ENCODE measurements at places on chromosomes 11 and 22. TPM values are rescaled to one million over a fixed set of nuclear protein-coding genes. Genes with fewer than 3 reads are reported as not detected.

Gene APOL4
- 13.2 TPM for total RNA-seq

Gene PATE3
- not detected for total RNA-seq

Gene CRYBB2
- total RNA-seq: not detected

- DNase-seq: no peak
These were observed 19.7 kb downstream of the ISX start for GRCh38 chr22:35085621-35086020.

- DNase-seq: no peak
These were observed 20.2 kb upstream of the SHISAL1 start for GRCh38 chr22:44332946-44333345.

- no peak for DNase-seq
These were observed 752.7 kb downstream of the METTL15 start for GRCh38 chr11:28860893-28861292.

DNA sequence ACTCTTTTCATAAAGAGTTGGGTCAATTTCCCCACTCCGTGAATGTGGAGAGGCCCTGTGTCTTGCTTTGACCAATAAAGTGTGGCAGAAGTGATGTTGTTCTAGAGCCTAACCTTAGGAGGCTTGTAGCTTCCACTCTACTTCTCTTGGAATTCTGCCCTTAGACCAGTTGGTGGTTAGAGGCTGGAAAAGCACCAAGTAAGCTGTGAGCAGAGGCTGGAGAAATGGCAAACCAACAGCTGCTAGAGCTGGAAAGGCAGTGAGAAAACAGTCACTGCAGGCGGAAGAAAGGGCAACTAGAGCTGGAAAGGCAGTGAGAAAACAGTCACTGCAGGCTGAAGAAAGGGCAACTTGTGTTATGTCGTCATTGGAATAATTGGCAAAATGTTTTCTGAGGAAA is 29.8 kb upstream of the MSANTD2 start:
- no peak for DNase-seq

DNA sequence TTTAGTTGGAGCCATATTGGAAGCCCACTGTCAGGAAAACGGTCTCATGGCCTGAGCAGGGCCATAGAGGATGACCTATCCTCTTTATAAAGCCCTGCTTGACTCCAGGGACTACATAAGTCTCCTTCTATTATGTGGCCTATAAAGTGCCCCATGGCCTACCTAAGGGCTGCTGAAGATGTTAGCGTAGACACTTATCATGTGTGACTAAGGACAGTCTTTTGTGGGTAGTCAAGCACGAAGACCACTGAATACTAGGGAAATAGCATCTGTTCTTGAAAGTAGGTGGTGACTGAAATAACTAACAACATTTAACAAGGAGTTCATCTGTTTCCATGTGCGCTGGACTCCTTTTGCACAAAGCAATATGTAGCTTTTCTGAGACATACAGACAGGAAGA is 117.1 kb downstream of the SWAP70 start:
- no peak for DNase-seq

DNA sequence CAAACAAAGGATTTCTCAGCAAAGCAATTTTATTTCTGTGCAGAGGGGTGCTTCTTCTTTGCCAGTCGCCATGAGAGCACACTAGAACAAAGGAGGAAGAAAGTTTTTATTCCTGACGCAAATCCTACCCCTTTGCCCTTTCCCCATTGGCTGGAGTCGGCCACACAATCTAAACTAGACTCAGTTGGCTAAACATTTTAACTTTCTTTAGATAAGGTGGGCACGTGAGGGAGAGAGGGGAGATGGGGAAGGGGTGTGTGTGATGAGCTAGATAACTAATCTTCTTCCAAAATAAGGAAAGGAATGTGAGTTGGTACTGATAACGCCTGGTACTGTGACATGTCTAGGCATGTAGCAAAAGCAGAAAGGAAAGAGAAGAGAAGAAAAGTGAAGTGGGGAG is 626 bp downstream of the TRIM22 start:
- no peak for DNase-seq

GRCh38 chr11:29190313-29190712 is 826.5 kb downstream of the KCNA4 start:
- no peak for DNase-seq

DNA sequence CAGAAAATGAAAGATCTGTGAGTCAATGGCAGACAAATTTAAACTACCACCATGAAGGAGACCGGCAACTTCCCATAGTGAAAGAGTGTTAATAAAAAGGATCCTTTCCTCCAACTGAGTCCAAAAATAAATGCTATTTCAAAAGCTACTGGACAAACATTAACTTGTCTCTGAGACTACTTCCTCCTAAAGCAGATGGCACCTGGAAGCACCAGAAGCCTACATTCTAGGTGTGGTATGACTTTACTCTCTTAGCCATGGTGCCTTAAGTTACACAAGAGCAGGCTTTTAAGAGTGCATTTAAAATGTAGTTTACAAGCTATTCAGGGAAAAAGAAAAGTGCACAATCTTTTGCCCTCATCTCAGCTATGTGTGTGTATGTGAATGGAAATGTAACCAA is 2.5 kb downstream of the ARHGAP32 start:
- DNase-seq: no peak

- DNase-seq: peak; percentile 41
These were observed 1.5 kb downstream of the DBX1 start for GRCh38 chr11:20158597-20159257.

- DNase-seq: no peak
These were observed 173.4 kb downstream of the DDX10 start for GRCh38 chr11:108838102-108838791.

DNA sequence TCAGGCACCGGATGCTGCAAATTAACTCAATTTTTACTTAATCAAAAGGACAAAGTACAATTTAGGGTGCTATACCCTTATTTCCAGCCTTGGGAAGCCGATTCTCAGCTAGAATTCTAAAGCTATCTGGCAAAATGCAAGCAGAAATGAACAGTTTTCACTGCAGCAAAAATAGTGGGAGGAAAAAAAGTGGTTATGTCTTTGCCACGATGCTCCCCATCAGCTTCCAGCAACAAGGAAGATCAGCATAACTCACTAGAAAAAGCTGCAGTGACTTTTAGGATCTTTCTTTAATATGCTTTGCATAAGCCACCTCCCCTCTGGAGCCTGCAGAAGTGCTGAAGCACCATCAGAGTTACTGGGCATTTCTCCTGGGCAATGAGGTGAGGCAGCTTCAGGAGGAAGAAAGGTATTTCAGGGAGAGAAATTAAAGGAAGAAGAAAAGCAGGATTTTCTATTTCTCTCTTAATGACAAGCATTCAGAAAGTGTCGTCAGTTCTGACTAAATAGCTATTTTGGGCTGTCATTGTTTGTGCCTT is 702.9 kb downstream of the DLG2 start:
- no peak for DNase-seq

- no peak for DNase-seq
These were observed 12.7 kb downstream of the BLID start for GRCh38 chr11:122103321-122103720.

- peak; percentile 52 for DNase-seq
These were observed 10.2 kb downstream of the PACS1 start for GRCh38 chr11:66080055-66080817.
